ENCODE measurements at places on chromosomes 3 and 15. TPM values are rescaled to one million over a fixed set of nuclear protein-coding genes. Genes with fewer than 3 reads are reported as not detected.
A peak's percentile ranks its signal among the peaks of the same experiment; 100 is the strongest.

GRCh38 chr3:96478496-96478895 lies 335.9 kb upstream of the EPHA6 start:
- H3K27me3 ChIP-seq = no peaks in the 10 kb centered on the region
- H3K4me3 ChIP-seq = no peak overlapping the region
- H3K36me3 ChIP-seq = no peaks in the 10 kb centered on the region
- H3K4me1 ChIP-seq = no peaks in the 10 kb centered on the region
- H3K27ac ChIP-seq = no peak overlapping the region

The PIGZ gene
- 2.7 TPM for total RNA-seq

- no peak overlapping the region for H3K27ac ChIP-seq
- H3K36me3 ChIP-seq = no peaks in the 10 kb centered on the region
- no peaks in the 10 kb centered on the region for H3K27me3 ChIP-seq
- peaks cover 35% of the 10 kb centered on the region for H3K4me1 ChIP-seq
Measured at GRCh38 chr15:49712846-49713450, 92.1 kb downstream of the DTWD1 start.

DNA sequence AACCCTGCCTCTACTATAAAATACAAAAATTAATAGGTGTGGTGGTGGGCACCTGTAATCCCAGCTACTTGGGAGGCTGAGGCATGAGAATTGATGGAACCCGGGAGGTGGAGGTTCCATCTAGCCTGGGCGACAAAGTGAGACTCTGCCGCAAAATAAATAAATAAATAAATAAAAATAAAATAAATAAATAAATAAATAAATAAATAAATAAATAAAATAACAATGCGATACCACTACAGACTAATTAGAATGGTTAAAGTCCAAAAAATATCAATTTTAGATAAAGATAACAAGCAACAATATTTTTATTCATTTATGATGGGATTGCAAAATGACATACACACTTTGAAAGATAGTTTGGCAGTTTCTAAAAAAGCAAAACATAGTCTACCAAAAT lies 1131.5 kb downstream of the SI start:
- no peak for DNase-seq
- H3K36me3 ChIP-seq = no peaks in the 10 kb centered on the region
- no peak overlapping the region for H3K27ac ChIP-seq
- no peaks in the 10 kb centered on the region for H3K4me1 ChIP-seq
- no peak overlapping the region for H3K4me3 ChIP-seq

DNA sequence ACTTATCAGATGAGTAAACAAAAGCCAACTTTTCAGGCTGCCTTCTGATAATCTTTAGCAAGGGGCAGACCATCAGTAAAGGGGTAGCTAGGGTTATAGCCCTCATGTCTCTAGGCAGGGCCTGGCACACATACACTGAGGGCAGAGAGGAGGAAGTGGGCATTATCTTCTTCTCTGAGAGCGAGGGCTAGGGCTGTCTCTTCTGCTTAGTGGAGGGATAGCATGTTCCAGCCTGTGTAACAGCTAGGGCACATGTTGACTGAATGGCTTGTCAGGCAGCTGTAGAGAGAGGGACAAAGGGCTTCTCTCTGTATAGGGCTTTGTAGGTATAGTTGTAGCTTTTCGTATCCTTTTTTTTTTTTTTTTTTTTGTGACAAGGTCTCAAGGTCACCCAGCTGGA lies 17.8 kb downstream of the CRTC3 start:
- H3K27ac ChIP-seq = no peak overlapping the region
- H3K36me3 ChIP-seq = peaks cover 18% of the 10 kb centered on the region
- no peak for DNase-seq
- no peaks in the 10 kb centered on the region for H3K4me1 ChIP-seq
- no peaks in the 10 kb centered on the region for H3K27me3 ChIP-seq
- H3K4me3 ChIP-seq = no peak overlapping the region

GRCh38 chr15:70853973-70854665 lies at the start of gene LARP6:
Gene LARP6, minus strand, starts transcription at chr15:70854157. Its CDS starts 69 bp downstream, at chr15:70854088.
- peaks cover 25% of the 10 kb centered on the region for H3K27me3 ChIP-seq
- peak within 1 kb of the TSS; percentile 55 for H3K27ac ChIP-seq
- H3K4me1 ChIP-seq = peaks cover 17% of the 10 kb centered on the region
- no peaks in the 10 kb centered on the region for H3K36me3 ChIP-seq

The SEMA7A gene
- 92.9 TPM for total RNA-seq

- no peak overlapping the region for H3K27ac ChIP-seq
- no peaks in the 10 kb centered on the region for H3K4me1 ChIP-seq
- H3K36me3 ChIP-seq = no peaks in the 10 kb centered on the region
- H3K4me3 ChIP-seq = no peak overlapping the region
- no peak for DNase-seq
Measured at GRCh38 chr15:98347001-98347400, 301.3 kb upstream of the IGF1R start.

- no peak overlapping the region for H3K4me3 ChIP-seq
- no peak overlapping the region for H3K27ac ChIP-seq
- H3K4me1 ChIP-seq = peaks cover 12% of the 10 kb centered on the region
- H3K27me3 ChIP-seq = no peaks in the 10 kb centered on the region
- H3K36me3 ChIP-seq = no peaks in the 10 kb centered on the region
- DNase-seq = no peak
Measured at GRCh38 chr15:87873516-87873915, 383.0 kb downstream of the NTRK3 start.

The ATP13A5 gene
- total RNA-seq = not detected

DNA sequence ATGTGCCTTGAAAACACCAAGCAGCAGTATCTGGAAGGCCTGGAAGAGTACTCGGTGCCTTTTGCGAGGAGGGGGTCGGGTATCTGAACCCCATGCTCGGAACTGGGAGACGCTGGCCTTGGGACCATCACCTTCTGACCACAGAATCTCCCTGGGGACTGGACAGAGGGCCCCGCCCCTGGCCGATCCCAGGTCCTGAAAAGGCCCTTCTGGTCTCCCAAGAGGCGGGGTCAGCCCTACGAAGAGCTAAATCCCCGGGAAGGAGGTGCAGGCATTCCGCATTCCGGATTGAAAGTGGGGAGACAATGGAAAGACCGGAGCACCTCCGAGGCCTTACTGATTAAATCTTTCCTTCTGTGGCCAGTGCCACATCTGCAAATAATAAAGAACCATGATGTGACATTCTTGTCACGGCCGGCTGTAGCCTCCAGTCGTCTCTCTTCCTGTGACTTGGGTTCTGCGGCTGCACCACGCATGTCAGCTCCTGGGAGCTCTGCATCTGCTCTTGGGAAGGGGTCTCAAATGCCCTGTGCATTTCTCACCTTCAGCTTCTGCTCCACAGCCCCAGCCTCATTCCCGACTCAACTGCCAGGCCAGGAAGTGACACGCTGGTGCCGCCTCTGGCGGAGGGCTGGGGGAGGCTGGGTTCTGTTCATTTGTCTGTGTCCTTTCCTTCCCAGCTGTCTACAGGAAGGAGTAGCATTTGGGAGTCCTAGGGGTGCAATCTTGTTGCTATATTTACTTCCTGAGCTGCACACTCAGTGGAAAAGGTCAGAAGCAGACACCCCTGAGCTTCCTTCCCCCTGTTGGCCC lies 173.5 kb downstream of the KLF13 start:
- H3K4me1 ChIP-seq = peaks cover 3% of the 10 kb centered on the region
- DNase-seq = no peak
- no peaks in the 10 kb centered on the region for H3K36me3 ChIP-seq
- H3K27me3 ChIP-seq = no peaks in the 10 kb centered on the region

GRCh38 chr15:90037961-90038631 lies 37.0 kb downstream of the ZNF710 start:
- H3K4me1 ChIP-seq = peaks cover 46% of the 10 kb centered on the region
- H3K27me3 ChIP-seq = no peaks in the 10 kb centered on the region
- H3K4me3 ChIP-seq = no peak overlapping the region
- peak; percentile 73 for DNase-seq
- no peaks in the 10 kb centered on the region for H3K36me3 ChIP-seq

- no peak overlapping the region for H3K4me3 ChIP-seq
- no peak for DNase-seq
- H3K27ac ChIP-seq = no peak overlapping the region
- no peaks in the 10 kb centered on the region for H3K4me1 ChIP-seq
- no peaks in the 10 kb centered on the region for H3K36me3 ChIP-seq
- no peaks in the 10 kb centered on the region for H3K27me3 ChIP-seq
Measured at GRCh38 chr3:159273070-159273469, 471.2 kb downstream of the MFSD1 start.

The NAALADL2 gene
- total RNA-seq = 14.4 TPM

- no peak overlapping the region for H3K4me3 ChIP-seq
- DNase-seq = no peak
- no peak overlapping the region for H3K27ac ChIP-seq
- H3K4me1 ChIP-seq = no peaks in the 10 kb centered on the region
- no peaks in the 10 kb centered on the region for H3K36me3 ChIP-seq
Measured at GRCh38 chr3:105518806-105519418, 152.2 kb downstream of the ALCAM start.

DNA sequence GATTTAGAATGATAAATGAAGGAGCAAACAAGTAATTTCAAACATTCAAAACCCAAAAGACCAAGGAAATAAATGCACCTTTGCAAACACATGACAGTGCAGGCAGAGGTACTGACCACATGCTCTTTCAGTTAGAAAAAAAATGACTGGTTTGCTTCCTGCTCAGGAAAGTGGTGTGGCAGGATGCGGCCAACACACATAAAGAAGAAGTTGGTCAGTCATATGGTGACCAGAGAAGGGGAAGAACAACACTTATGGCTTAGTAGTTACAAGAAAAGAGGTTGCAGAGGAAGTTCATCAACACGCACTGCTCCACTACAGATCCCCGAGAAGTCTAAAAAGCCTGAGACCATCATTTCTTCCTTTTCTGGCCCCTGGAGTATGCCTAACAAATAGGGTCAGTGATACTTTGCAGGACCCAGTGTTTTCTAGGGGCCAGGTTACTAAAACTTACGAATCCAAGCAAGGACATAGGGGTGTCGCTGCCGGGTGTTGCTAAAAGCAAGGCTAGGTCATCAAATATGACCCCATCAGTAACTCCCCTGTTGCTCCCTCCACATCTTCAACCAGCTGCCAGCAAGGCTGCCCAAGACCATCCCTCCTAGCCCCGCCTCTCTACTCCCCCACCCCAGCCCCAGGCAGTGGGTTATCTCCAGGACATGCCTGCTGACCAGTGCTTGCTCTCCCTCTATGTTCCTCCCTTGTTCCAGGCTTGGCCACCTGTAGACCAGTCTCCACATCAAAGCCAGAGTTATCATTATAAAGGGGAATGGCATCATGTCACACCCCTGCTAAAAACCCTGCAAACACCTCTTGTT lies 11.2 kb downstream of the ATP8B4 start:
- no peaks in the 10 kb centered on the region for H3K36me3 ChIP-seq
- H3K4me3 ChIP-seq = no peak overlapping the region
- H3K27me3 ChIP-seq = no peaks in the 10 kb centered on the region
- peak; percentile 76 for DNase-seq

The PLCD1 gene
- 16.3 TPM for total RNA-seq

- no peak overlapping the region for H3K4me3 ChIP-seq
- H3K4me1 ChIP-seq = no peaks in the 10 kb centered on the region
- no peak for DNase-seq
Measured at GRCh38 chr3:3447641-3448040, 268.1 kb upstream of the CRBN start.

- no peak overlapping the region for H3K27ac ChIP-seq
- no peaks in the 10 kb centered on the region for H3K27me3 ChIP-seq
- no peaks in the 10 kb centered on the region for H3K36me3 ChIP-seq
- no peak overlapping the region for H3K4me3 ChIP-seq
Measured at GRCh38 chr15:35827141-35827540, 281.2 kb upstream of the DPH6 start.

DNA sequence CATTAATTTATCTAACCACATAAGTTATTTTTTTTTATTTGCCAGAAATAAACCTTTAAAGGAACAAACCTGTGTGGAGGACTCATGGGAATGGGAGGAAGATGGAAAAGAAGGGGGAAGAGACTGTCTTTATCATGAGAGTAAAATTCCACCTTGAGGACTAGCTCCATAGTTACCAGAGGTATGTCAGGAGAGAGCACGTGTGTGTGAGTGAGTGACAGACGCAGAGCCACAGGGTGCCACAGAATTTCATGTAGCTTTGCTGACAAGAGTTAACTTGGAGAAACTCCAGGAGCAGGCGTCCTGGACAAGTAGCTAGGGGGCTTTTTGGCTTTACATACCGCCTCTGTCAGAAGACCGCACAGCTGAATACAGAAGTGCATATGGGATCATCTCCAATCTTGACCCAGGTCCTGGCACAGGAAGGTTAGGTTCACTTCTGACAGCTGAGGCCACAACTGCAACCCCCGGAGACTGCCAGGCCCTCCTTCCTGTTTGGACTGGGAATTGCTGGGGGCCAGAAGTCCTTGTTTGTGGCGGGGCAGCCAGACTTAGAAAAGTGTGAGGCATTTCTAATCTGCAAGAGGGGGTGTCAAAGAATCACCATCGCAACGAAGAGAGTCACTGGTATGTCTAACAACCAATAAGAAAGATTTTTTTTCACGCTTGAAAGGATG lies 197.8 kb upstream of the TPM1 start:
- H3K27me3 ChIP-seq = no peaks in the 10 kb centered on the region
- H3K4me1 ChIP-seq = peaks cover 23% of the 10 kb centered on the region
- H3K4me3 ChIP-seq = no peak overlapping the region
- H3K36me3 ChIP-seq = no peaks in the 10 kb centered on the region
- H3K27ac ChIP-seq = no peak overlapping the region

The EMC7 gene
- 38.3 TPM for total RNA-seq

GRCh38 chr15:35330916-35331315 lies 215.0 kb downstream of the DPH6 start:
- H3K36me3 ChIP-seq = no peaks in the 10 kb centered on the region
- H3K27ac ChIP-seq = no peak overlapping the region
- DNase-seq = no peak
- H3K4me3 ChIP-seq = no peak overlapping the region
- no peaks in the 10 kb centered on the region for H3K27me3 ChIP-seq

DNA sequence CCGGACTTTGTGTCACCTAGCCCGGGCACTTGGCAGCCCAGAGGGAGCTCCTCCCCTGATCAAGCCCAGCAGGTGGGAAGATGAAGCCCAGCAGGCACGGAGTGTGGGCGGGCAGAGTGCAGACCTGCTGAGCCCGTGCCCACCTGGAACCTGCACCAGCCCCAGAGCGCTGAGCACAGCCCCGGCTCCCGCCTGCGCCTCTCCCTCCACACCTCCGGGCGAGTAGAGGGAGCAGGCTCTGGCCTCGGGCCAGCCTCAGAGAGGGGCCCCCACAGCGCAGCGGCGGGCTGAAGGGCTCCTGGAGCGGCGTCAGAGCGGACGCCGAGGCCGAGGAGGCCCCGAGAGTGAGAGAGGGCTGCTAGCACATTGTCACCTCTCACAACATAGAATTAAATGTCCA lies 257.7 kb downstream of the VGLL3 start:
- H3K4me1 ChIP-seq = no peaks in the 10 kb centered on the region
- H3K36me3 ChIP-seq = no peaks in the 10 kb centered on the region
- no peak overlapping the region for H3K27ac ChIP-seq
- H3K4me3 ChIP-seq = no peak overlapping the region

The THSD4 gene
- 4.1 TPM for total RNA-seq

The APPL1 gene
- total RNA-seq = 49.5 TPM

GRCh38 chr3:137692803-137693431 lies 71.2 kb upstream of the SOX14 start:
- H3K27ac ChIP-seq = no peak overlapping the region
- no peak overlapping the region for H3K4me3 ChIP-seq
- DNase-seq = no peak

GRCh38 chr15:64893481-64894394 lies 18.0 kb upstream of the ANKDD1A start:
- H3K36me3 ChIP-seq = no peaks in the 10 kb centered on the region
- H3K27me3 ChIP-seq = no peaks in the 10 kb centered on the region
- peak overlapping the region; percentile 97 for H3K27ac ChIP-seq
- H3K4me1 ChIP-seq = peaks cover 81% of the 10 kb centered on the region
